Fibroblast of lung (primary cell): ENCODE measurements at places on chromosomes 2 and 18. TPM values are rescaled to one million over a fixed set of nuclear protein-coding genes. Genes with fewer than 3 reads are reported as not detected.

DNA sequence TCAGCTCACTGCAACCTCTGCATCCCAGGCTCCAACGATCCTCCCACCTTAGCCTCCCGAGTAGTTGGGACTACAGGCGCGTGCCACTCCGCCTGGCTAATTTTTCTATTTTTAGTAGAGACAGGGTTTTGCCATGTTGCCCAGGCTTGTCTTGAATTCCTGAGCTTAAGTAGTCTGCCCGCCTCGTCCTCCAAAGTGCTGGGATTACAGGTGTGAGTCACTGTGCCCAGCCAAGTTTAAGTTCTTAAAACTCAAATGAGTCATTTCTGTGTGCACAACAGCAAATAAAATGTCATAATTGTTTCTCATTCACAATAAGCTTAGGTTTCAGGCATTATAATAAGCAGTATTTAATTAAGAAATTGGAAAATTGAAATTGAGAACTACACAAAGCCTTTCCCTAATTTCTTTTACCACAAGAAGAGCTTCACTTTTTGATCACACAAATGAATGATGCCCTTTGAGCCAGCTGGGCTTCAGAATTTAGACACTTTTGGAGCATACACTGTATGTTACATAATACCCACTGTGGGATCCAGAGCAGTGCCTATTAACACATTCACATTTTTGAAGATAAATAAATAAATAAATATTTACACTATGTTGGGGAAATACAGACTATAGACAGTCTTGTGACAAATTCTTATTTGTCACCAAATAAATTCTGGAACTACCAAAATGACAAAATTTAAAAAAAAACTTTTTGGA, 8.6 kb upstream of the ME2 start:
- peak; percentile 46 for DNase-seq

DNA sequence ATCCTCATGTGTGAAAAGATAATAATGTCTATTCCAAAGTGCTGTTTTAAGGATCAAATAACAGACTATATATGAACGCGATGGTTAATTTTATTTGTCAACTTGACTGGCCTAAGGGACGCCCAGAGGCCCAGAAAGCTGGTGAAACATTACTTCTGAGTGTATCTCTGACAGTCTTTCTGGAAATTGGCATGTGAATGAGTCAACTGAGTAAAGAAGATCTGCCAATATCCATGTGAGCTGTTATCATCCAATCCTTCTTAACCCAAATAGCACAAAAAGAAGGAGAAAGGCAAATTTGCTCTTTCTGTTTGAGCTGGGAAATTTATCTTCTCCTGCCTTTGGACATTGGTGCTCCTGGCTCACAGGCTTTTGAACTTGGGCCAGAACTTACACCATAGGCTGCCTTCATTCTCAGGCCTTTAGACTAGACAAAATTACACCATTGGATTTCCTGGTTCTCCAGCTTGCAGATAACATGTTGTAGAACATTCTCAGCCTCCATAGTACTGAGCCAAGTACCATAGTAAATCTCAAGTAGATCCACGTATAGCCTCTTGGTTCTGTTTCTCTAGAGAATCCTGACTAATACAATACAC, 114.7 kb upstream of the DOCK10 start:
- no peak for DNase-seq

DNA sequence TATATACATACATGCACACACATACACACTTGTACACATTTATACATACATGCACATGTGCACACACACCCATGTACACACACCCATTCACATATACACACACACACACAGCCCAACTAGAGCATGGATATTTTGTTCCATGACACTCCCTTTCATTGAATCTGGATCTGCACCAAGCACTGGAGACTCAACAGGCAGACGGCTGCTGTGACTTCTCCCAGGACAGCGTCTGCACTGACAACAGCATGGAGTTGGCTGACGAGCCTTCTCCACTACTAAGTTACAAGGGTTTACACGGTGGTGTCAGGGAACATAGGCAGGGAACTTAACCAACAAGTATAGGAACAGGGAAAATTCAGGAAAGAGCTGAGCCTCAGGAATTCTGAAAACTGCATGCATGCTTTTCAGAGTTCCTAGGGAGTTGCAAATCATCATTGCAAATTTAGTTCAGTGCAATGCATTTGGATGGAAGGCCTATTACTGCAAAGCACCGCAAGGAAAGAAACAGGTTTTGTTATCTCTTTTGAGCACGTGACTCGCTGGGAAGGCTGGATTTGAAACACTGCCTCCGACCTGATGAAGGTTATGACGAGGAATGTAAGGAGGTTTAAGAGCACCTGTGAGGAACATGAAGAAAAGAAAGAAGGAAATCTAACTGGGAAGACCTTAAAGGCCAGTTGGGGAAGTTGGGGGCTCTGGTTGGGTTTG, 35.9 kb downstream of the TMEM18 start:
- DNase-seq = no peak

DNA sequence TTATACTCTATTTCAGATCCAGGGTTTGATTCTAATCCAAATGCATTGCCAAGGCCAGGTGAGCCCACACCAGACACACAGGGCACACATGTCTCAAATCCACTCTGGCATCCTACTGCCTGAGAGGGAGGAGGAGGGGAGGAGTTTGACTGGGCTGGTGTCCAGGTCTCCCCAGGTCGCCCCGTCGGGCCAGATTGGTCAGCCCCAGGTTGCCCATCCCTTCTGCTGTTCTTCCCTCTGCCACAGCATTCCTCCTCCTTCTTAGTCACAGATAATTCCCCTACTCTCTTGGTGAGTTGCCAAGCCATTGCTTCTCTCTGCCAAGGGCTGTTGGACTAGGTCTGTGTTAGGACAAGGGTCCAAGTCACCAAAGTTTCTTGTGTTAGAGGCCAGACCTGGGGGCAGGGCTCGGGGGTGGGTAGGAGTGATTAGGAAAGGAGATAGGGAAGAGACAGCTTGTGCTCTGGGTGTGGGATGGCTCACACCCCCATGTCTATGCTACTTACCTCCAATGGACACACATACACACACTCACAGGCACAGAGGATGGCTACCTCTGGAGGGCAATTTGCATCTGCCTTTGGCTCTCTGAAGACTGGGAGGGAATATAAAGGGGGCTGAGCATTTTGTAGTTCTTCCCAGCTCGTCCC, 2.5 kb upstream of the EGR4 start:
- DNase-seq = no peak

DNA sequence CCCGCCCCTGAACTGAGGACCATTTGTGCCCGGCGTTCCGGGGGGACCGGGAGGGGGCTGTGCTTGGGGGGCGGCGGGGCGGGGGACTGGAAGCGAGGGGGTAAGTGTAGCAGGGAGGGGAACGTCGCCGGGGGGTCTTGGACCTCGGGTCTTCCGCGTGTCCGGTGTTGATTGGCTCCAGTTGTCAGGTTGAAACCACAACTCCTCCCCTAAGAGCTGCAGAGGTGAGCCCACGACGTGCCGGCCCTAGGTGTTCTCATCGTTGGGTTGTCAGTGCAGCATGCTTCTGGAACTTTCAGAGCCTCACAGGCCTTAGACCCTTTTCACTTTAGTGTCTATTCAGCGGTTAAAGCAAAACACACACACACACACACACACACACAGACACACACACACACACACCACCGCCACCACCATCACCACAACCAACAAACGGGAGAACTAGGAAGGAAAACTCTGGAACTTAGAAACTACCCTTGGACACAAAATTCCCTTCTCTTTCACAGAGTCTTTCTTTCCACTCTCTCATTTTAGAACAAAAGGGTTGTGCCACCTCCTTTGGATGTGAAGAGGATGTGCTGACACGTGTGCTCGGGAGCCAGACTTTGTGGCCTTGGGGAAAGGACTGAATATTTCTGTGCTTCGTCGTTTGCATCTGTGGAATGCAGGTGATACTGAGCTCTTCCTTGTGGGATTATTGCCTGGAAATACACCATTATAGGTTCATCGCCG, 6.7 kb upstream of the DLX2 start:
- DNase-seq = no peak

- DNase-seq = peak; percentile 90
Measured at GRCh38 chr2:28447943-28448792, 47.7 kb upstream of the PLB1 start.

DNA sequence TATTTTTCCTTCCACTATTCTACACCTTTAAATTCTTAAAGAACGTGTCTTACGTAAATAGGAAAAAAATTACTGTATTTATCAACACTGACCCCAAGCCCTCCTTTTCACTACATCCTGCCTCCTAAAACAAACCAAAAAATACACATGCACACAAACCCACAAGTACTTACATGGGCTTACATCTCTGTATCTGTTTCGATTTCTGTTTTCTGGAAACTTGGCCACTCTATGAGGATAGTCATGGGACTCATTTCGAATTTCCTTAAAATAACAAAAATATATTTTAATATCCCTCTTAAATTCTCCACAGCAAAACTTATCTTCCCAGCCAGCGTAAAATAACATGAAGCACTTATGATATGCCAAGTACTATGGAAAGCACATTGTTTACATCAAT, 25.0 kb downstream of the PTPN2 start:
- DNase-seq = no peak

GRCh38 chr2:135742325-135742757, 686 bp downstream of the UBXN4 start:
- DNase-seq = peak; percentile 75

DNA sequence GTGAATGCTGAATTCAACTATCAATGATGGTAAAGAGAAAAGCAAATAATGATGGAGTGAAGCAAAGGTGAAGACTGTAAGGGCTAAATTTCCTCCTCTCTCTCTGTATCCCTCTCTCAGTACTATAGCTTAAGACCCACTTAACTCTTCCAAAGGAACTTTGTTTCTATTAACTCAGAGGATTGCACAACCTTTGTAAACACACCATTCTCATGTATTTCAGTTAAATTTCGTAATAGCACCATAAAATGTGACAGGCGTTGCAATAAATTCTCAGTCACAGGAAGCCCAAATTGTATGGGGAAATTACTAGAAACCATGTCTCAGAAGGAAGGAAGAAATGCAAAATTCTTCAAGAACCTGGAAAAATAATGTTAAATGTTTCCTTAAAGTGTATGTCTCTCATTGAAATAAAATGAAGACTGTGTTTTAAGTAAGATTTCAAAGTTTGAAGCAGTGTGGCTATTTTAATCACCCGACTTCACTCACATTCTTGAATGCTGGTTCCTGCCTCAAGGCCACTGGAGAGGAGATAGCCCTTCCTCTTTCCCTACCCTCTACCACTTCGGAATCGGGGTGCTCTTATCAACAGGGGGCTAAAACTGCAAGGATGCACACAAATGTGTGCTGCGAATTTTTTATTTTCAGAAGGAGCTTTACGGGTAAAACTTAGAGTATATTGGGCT, 112.1 kb downstream of the FTCDNL1 start:
- DNase-seq = peak; percentile 95

DNA sequence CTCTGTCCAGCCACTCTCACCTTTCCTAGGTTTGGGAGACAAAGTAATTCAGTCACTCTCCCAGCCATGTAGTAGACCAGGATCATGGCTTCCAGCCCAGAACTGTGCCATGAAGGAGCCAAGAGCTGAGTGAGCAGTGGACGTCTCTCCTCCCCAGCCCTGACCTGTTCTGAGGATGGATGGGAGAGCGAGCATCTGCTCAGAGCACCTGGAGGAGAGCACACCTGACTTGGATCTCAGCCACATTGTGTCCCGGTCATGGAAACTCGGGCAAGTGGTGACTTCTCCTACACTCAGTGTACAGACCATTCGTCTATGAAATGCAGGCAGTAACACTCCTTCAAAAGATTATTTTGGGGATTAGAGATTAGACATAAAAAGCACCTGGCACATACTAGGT, 299.7 kb downstream of the TNS1 start:
- DNase-seq = no peak

DNA sequence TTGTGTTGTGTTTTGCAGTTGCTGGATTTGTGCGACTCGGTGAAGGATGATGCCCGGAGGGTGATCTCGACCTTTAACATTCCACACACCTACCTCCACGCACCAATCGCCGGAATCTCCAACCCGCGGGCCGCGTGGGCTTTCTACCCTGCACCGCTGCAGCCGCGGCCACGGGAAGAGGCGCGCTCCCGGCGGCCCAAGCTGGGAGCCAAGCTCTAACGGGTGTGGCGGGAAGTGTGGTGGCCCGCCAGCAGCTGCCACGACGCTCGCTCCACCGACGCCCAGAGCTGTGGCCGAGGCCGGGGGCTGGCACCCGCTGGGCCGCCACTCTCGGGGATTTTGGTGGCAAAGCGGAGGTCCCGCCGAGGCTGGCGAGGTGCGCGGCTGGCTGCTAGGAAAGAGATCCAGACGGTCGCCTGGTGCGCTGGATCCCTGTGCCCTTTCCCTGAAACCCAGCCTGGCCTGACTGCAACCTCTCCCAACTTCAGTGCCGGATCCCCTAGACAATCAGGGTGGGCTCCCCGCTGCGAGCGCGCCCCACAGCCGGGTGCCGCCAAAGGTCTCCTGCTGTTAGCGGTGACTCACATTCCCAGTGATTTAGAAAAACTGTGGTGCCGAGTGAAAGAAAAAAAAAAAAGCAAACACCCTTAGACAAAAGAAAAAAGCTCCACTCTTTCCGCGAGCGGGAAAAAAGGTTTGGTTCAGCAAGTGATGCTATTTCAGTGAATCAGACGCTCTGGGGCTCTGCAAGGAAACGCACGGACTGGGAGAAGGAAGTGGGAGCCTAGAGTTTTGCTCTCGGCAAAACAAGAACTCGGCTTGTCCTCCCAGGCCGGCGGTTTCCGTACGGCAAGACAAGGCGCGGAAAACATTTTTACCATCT, 2.9 kb upstream of the BCL2L11 start:
- DNase-seq = peak; percentile 73

DNA sequence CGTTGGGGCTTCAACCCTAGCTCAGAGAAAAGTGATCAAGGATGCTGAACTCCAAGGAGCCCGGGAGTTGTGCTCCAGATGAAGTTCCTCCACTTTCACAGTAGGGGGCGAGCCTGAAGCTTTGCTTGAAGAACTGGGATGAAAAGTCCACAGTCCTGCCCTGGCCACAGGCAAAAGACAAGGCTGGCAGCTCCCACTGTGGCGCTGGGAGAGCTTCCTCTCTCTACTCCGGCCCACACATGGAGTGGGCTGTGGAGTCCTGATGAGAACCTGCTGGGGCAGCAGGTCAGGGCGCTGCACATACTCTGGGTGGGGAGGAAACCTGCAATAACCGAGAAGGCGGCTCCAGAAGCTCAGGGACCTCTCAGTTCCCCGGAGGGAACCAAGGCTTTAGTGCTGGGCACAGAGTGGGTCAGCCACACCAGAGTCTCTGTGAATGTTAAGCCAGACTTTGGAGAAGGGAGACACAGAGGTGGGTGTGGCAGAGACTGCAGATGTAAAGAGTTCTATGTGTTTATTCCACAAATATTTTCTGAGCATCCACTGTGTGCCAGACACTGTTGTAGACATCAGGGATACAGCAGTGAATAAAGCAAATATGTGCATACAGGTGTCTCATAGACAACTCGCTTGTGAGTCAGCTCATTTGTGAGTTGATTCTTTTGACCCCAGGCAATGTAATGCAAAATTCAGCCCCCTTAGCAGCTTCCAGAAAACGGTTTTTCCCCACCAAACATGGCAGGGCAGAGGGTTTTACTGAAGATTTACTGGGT, 48.0 kb upstream of the MRPL33 start:
- peak; percentile 67 for DNase-seq

Gene CXCR1
- total RNA-seq = not detected in 2 replicates

Gene HTR2B
- total RNA-seq = 31.1 and 92.5 TPM in 2 replicates

Gene GDF7
- total RNA-seq = under 0.01 and 0.33 TPM in 2 replicates

Gene KATNAL2
- 3.8 and 4.6 TPM in 2 replicates for total RNA-seq

Gene AKAIN1
- not detected in 2 replicates for total RNA-seq

Gene STK11IP
- 12.8 and 16.8 TPM in 2 replicates for total RNA-seq

Gene SLC11A1
- 0.17 and 0.26 TPM in 2 replicates for total RNA-seq

Gene SPDYA
- 0.77 and 0.83 TPM in 2 replicates for total RNA-seq

Gene MBOAT2
- total RNA-seq = 36.0 and 46.4 TPM in 2 replicates

Gene OSBPL1A
- total RNA-seq = 47.3 and 73.3 TPM in 2 replicates

Gene RTP5
- total RNA-seq = not detected in 2 replicates
